Tracheal epithelial cell (primary cell): ENCODE measurements at places on chromosomes 5 and 9. TPM values are rescaled to one million over a fixed set of nuclear protein-coding genes. Genes with fewer than 3 reads are reported as not detected.

The ZBTB34 gene
- total RNA-seq = 6.6 and 8.4 TPM in 2 replicates

The DHX29 gene
- total RNA-seq = 20.5 and 30.9 TPM in 2 replicates

The TRIM14 gene
- total RNA-seq = 9.0 and 9.6 TPM in 2 replicates

The PPP2R2B gene
- 0.48 and 0.64 TPM in 2 replicates for total RNA-seq

The GMCL2 gene
- not detected in 2 replicates for total RNA-seq

The PDE8B gene
- not detected in 2 replicates for total RNA-seq

The DAPK1 gene
- total RNA-seq = 1.9 and 8.2 TPM in 2 replicates
